ENCODE measurements at places on chromosomes 1 and 21.

DNA sequence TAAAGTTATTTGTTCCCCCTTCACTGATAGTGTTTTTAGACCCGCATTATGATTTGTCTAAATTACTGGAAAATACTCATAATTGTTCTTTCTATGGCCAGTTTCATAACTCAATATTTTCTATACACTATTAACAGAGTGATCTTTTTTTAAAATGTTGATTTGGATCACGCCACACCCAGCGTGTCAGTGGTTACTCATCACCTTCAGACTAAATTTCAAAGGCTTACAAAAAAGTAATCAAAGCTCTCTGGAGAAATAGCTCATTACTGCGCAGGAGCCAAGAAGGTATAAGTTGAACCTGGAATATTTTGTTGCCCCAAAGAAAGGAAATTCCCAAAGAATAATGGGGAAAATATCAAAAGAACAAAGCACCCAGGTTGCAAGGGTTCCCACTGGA lies 104.9 kb downstream of the EVI5 start:
- no peak for DNase-seq

DNA sequence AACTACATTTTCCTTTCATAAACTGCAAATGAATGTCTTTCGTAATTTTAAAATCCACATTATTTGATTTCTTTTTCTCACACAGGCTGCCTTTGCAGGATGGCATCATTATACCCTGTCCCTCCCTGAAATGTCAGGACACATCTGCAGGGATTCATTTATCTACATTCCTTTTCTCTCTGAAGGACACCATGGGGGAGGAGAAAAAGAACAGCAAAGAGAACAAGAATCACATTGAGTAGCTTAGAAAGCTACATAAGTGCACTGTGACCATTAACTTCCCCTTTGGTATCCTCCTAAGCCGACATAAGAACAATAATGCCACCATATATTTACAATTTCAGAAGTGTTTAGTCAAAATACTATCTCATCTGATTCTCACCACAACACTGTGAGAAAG lies 129.5 kb downstream of the PIGK start:
- DNase-seq = no peak

- DNase-seq = no peak
These were observed 29.7 kb downstream of the IGFN1 start for GRCh38 chr1:201220388-201220715.

DNA sequence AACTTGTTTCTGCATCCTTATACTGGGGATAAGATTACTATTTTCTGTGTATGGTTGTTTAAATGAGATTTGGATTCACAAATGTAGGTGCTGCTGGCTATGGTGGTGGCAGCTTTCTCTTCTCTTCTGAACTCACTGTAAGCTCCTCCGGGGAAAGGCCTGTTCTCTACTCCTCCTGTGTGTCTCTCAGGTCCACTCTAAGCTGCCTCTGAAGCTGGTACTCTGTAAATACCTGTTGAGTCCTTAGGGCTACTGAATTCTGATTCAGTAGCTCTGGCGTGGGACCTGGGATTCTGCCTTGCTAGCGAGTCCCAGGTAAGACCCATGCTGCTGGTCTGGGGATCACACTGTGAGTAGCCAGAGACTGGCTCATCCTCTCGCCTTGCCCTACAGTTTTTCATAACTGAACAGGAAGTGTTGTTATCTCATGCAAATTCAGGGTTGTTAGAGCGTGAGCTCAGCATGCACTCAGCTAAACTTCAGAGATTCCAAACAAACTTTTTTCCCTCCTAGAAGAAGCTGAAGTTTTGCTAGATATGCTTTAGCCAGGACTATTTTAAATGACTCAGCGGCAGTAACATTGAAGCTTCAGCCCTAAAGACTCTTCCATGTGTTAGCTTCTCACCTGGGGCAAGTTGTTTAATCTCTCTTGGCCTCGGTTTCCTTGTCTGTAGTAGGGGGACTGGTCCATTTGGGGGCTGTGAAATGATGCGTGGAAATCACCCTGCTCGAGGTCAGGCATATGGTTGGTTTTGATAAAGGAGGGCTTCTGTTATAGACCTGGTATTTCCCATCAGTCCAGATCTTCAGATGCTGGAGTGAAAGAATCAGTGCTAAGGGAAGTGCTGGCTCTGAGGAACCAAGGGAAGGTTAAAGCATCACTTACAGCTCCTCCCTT lies 271.5 kb upstream of the TMEM51 start:
- peak; percentile 81 for DNase-seq

GRCh38 chr1:160776178-160776577 lies 19.8 kb upstream of the LY9 start:
- DNase-seq = no peak

DNA sequence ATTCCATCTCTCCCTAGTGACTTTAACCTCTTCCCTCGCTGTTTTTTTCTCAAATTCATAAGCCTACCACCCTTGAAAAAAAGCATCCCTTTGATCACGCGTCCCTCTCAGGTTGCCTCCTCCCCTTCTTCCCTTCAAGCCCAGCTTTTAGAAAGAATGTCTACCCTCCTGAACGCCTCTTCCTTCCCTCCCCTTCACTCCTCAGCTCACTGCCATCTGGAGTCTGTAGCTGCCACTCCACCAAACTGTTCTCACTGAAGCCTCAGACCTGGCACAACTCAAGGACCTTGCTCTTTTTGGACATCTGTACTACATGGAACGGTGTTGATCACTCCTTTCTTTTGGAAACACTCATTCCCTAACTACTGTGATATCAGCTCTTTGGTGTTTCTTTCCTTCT lies 80.6 kb downstream of the SLC25A24 start:
- no peak for DNase-seq

GRCh38 chr1:112435448-112435847 lies 39.4 kb downstream of the CTTNBP2NL start:
- DNase-seq = no peak

- DNase-seq = no peak
These were observed 26.5 kb upstream of the KRTAP19-8 start for GRCh38 chr21:31064803-31065202.

DNA sequence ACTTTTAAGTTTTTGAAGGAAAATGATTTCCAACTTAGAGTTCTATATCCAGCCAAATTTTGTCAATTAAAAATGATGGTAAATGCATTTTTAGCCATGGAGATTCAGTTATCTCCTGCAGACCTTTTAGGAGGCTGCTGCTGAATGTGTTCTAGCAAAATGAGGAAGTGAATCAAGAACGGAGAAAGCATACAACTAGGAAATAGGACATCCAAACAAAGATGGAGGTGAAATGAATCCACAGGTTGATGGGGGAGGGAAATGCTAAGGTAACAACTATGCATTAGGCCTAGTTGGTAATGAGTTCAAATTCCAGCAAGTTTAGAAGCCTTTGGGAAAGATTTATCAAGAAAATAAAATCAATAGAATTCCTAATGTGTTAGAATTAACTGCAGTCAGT lies 80.5 kb downstream of the FNBP1L start:
- DNase-seq = peak; percentile 43

DNA sequence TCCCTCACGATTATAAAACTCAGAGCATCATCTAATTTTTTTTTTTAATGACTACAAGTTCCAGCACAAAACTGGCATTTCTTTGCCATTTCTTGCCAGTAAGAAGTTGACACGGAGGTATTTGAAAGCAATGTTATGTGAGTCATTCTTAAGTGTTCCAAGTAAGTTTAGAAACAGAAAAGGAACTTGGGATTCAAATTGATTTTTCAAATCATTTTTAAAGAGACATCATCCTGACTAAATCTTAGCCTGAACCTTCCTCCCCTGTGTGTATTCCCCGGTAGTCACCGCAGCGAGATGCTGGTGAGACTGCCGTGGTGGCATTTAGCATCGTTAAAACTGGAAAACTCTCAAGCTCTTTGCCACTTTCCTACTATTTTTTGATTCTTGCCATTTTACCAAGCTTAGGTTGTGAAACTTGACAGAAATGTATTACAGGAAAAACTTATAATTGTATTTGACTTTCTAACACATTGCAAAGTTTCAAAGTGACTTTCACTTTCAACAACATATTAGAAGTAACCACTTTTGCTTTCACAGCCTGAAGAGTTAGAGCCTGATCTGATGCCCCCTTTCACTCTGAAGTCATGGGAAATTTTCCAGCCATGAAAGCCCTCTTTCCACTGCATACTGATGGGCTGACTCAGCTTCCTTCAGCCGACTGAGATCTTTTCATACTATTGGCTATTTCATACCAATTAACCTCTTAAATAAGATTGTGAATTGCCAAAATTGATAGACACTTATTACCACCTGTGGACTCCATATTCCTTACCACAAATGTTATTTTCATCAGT lies 61.4 kb downstream of the OLFML2B start:
- no peak for DNase-seq

GRCh38 chr1:113904293-113904673 lies 316 bp downstream of the AP4B1 start:
- no peak for DNase-seq

DNA sequence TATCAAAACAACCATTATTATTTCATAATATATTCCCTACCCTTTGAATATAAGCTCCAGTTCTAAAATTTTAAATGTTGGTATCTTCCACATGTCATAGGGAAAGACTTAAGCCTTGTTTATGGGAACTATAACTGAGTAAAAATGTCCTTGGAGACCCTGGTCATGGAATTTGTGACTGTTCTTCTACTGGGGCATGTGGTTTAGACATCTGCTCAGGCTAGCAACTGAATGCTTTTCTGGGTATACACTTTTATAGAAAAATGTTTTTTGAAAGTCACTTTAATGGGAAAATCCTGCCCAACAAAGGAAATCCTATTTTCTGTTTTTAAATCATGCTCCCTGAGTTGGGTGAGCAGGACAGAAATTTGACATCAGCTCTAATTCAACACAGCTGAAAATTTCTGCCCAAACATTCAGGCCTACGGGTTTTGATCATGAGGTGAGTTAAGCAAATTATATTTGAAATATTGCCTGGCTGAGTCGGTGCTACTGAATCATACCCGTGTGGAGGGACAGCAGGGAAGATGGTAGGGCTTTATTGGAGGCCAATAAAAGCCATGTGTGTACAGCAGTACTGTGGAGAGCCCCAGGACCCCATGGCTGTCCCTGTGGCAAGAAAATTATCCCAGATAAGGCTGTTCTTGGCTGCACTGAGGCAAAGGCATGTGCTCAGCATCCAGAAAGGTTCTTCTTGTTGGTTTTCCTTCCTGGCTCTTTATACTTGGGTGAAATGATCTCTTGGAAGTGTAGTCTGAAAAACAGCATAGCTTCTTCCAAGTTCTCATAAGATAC lies 391.8 kb downstream of the DISC1 start:
- DNase-seq = no peak

DNA sequence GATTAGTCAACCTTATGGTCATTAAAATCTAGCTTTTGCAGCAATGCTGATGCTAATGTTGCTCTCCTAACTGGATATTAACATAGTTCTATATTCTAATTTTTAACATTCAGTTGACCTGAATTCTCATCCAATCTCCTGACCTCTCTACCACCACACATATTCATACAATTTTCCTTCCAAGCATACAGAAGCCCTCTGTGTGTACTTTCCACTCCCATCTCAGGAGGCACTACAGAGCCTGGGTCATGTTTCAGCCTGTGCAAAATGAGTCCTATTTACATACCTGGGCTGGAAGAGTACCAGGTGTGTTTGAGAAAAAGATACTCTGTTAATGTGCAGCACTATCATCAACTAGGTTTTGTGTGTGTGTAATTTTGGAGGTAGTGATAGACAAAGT lies 486.3 kb downstream of the NEGR1 start:
- no peak for DNase-seq

GRCh38 chr1:112395256-112395820 lies 676 bp upstream of the CTTNBP2NL start:
- peak; percentile 8 for DNase-seq

DNA sequence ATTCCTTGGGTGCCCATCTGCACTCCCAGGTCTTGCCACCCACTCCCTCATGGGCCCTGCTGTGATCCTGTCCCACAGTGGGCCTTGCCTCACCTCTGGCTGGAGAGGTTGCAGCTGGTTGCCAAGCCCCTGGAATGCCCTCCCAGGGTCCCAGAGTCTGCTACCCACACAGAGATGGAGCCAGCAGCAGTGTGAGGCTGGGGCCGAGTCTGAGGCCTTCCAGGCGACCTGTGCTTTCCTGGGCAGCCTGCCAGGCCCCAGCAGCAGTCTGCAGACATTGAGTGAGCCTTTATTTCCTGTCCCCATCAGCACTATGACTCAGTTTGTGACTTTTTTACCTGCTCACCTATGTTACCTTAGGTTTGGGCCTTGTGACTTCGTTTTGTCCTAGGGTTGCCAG lies 25.0 kb upstream of the TSPAN2 start:
- no peak for DNase-seq

DNA sequence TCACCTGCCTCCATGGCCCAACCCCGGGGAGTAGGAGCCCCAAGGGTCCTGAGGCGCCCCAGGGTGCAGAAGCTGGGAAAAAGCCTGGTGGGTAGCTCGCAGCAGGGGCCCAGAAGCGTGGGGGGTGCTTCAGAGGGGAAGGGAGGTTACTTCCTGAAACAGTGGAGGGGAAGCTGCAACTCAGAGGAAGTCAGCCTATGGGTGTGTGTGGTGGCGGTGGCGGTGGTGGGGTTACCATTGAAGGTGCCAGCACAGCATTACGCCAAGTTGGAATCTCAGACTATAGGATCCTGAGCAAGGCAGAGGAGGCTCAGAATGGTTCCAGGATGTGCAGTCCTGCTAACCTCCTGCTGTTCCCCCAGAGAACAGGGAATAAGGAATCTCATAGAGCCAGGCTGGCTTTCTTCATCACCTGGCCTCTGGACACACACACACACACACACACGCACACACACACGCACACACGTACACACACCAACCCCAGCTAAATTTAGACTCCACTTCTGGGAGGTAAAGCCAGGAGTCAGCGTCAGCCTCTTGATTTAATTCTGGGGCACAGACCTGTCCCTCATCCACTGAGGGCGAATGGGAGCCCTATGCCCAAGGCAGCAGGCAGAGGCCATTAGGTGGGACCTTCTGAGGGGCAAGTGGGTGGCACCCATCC lies 1.3 kb downstream of the DENND4B start:
- peak; percentile 90 for DNase-seq

DNA sequence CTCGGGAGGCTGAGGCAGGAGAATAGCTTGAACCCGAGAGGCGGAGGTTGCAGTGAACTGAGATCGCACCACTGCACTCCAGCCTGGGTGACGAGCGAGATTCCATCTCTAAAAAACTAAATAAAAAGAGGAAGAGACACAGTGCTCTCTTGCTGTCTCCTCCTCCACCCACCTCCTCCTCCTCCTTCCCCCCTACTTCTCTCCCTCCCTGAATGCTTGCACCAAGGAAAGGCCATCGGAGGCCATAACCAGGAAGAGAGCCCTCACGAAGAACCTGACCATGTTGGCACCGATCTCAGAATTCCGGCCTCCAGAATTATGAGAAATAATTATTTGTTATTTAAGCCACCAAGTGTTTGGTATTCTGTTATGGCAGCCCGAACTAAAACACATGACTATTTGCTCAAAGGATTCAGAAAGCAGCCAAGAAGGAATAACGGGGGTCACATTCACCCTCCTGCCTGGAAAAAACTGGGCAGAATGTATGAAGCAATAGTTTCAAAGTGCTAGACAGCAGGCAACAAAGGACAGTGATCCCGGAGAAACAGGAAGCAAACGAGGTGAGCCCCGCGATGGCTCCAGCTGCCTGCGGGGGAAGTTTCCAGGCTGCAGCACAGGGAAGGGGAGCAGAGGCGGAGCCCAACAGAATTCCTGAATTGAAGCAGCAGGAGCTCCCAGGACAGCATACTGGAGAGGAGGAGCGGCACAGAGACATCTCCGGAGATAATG lies 35.8 kb downstream of the LDLRAD1 start:
- DNase-seq = no peak

GRCh38 chr1:159869607-159870006 lies 7.2 kb upstream of the VSIG8 start:
- DNase-seq = no peak

All from NAMALWA (cell line).